NAMALWA (cell line): ENCODE measurements at places on chromosomes 11 and 22.
A peak's percentile ranks its signal among the peaks of the same experiment; 100 is the strongest.

DNA sequence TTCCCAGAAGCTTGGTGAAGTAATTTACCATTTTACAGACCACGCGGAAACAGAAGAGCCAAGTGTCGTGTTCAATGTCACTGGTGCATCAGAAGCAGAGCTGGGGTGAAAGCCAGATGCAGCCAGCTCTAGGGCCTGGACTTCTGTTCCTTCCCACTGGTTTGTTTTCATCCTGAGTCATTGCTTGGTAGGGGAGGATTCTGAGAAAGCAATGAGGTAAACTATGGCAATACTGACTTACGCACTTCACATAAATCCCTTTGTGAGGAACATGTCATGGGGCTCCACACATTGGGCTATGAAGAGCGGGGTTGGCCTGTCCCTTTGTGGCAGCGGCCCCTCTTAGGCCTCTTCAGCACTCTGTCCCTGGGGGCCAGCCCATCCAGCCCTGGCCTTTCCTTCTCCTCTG lies 52.4 kb upstream of the RBFOX2 start:
- no peak for DNase-seq

GRCh38 chr11:18789942-18790341 lies 1.7 kb downstream of the PTPN5 start:
- DNase-seq, result peak; percentile 5

GRCh38 chr11:23164022-23164421 lies 303.7 kb upstream of the CCDC179 start:
- no peak for DNase-seq

- DNase-seq, result no peak
Measured at GRCh38 chr11:116861539-116861938, 24.1 kb upstream of the APOA1 start.

DNA sequence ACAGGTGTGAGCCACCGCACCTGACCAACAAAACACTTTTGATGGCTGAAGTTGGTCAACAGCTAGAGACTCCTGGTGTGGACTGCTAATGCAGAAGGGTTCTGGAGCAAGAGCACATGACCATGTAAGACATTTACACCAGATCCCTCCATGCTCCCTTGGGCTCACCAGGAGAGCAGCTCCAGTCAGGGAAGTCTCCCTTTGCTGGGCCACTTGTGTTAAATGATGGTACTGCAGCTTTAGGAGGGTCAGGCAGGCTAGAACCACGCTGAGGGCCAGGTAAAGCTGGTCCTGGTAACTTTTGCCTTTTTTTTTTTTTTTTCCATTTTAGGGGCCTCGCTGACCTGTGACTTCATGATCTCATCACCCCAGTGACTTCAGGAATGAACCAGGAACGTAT lies 146.4 kb downstream of the FBXO7 start:
- no peak for DNase-seq

- DNase-seq, result no peak
Measured at GRCh38 chr11:119419246-119419645, 3.7 kb downstream of the THY1 start.

GRCh38 chr11:123098990-123099389 lies 37.1 kb upstream of the HSPA8 start:
- no peak for DNase-seq

DNA sequence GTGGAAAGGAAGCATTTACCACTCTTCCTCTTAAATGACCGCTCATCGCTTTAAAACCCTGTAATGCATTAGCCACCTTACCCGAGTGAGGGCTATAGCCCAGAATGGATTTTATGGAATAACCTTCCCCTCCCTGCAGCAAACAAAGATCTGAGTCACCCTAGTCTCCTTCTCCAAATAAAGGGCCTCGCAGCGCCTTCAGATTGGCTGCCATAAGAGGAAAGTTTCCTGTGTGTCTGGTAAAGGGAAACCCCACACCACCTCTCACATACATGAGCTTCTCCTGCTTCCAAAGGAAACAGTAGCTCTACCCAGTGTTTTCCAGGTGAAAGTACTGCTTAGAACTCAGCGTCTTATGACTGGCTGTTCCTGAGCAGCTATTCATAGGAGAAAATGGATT lies 47.8 kb downstream of the PPP2R1B start:
- DNase-seq, result no peak

GRCh38 chr22:45919504-45920286 lies 57.3 kb downstream of the WNT7B start:
- no peak for DNase-seq

DNA sequence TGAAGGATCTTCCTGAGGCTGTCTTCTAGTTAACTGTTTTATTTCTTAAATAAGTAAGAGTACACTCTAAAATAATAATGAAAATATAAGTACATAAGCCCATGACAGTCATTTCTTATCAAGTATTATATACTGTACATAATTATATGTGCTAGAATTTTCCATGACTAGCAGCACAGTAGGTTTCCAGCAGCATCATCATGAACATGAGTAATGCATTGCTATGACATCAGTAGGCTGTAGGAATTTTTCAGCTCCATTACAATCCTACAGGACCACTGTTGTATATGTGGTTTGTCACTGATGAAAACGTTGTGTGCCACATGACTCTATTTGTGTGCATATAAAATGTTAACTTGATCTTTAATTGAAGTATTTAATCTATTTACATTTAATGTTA lies 22.0 kb downstream of the ZNF202 start:
- DNase-seq, result no peak

DNA sequence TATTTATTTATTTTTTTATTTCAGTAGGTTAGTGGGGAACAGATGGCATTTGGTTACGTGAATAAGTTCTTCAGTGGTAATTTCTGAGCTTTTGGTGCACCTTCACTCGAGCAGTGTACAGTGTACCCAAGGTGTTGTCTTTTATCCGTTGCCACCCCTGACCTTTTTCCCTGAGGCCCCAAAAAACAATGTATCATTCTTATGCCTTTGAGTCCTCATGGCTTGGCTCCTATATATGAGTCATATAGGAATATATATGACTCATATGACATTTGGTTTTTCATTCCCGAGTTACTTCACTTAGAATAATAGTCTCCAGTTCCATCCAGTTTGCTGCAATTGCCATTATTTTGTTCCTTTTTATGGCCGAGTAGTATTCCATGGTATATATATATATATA lies 763.9 kb downstream of the NTM start:
- no peak for DNase-seq

GRCh38 chr22:32758866-32759385 lies 42.6 kb upstream of the TIMP3 start:
- DNase-seq, result no peak

DNA sequence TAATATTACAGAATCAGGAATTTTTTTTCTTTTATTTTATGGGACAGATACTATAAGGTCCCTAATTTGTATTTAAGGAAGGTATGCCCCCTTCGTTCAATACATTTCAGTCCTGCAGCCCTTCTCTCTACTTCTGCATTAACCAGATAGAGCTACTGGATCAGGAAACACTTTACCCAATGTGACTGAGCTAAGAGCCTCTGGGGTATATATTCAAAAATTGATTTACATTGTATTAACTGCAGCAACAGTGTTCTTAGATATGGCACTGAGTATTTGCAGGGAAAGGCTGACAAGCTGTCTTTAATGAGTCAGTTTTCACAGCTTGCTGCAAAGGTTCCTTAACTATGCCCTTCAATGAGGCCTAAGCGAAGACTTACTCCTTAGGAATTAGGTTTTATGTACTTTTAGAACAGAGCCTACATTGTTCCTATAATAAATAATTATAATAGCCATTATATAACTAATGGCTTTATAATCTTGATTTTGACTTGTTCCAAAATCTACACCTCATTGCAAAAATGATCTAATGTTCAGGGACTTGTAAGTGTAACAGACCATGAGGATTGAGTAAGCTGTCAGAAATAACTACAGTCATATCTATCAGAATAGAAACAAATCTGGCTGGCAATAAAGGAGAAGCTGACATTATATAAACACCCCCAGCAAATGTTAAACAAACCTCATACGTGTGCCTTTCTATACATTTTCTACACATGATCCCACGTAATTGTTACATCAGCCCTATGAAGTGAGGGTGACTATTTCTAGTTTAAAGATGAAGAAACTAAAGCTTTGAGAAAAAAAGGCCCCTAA lies 55.0 kb downstream of the DDI1 start:
- DNase-seq, result no peak

- no peak for DNase-seq
Measured at GRCh38 chr11:1180171-1180570, 22.4 kb downstream of the MUC5AC start.

- no peak for DNase-seq
Measured at GRCh38 chr11:61352038-61352437, 9.6 kb downstream of the CYB561A3 start.

DNA sequence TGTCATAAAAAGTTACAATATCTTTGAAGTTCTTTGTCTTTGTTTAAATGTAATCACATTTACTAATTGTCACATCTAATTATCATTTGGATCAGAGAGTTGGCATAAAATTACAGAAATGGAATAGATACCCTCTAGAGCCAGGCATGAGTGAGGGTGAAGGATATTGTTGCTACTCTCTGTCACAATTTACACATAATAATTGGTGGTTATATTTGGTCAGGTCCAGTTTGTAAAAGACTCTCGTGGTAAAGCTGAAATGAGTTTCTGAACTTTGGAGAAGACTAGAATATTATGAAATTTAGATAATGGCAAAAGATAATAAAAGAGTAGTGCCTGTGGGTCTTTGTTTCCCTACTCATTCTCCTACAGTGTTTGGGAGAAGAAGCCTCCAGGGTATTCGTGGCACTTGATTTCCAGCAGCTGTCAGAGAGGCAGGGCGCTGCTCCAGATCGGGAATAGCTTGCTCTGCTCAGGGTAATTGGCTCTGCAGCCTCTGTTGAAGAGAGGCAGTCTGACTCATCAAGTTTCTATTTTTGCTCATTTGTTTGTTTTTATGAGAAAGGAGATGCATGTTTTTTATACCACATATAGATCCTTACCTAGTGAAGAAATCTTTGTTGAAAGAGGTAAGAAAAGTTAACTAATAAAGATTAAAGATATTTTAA lies 349.9 kb downstream of the CNTN5 start:
- no peak for DNase-seq
